ENCODE measurements at places on chromosomes 7 and 10.

GRCh38 chr10:81216949-81217348 is 658.0 kb upstream of the NRG3 start:
- no peak for DNase-seq

- DNase-seq = no peak
These were observed 251.8 kb downstream of the CRPPA start for GRCh38 chr7:16169537-16169936.

- DNase-seq = no peak
These were observed 72.0 kb downstream of the SCRN1 start for GRCh38 chr7:29917641-29918040.

DNA sequence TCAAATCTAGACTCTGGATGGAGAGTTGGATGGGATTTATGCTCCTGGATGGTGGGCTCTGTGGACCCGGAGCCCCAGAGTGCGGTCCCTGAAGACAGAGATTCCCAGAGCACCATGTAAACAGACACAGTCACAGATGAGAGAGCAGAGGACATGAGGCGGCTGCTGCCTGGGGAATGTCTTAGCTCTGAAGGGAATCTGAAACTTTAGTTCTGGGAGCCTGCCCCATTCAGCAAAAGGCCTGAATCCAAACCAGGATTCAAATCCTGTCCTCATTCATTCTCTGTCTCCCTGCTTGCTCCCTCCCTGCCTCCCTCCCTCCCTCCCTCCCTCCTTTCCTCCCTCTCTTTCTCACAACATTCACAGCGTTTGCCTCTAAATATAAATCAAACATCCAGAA is 49.5 kb upstream of the CALD1 start:
- DNase-seq = no peak

DNA sequence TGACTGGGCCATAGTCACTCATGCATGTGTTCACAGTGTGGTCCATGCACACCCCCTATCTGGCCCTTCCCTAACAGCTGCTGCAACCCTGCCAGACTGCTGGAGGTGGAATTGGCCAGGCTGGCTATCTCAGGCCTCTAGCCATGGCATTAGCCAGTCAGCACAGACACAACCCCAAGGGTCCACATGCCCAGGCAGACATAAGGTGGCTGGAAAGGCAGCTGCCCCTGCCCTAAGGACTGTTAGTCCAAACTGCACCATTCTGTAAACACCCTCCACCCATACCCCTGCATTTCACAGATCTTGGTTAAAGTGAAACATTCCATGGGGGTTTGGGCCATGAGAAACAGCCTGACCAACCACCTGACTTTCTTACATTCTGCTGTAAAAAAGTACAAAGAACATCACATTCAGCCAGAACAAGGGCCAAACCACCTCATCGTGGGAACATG is 137.4 kb upstream of the KCNMA1 start:
- DNase-seq = no peak

DNA sequence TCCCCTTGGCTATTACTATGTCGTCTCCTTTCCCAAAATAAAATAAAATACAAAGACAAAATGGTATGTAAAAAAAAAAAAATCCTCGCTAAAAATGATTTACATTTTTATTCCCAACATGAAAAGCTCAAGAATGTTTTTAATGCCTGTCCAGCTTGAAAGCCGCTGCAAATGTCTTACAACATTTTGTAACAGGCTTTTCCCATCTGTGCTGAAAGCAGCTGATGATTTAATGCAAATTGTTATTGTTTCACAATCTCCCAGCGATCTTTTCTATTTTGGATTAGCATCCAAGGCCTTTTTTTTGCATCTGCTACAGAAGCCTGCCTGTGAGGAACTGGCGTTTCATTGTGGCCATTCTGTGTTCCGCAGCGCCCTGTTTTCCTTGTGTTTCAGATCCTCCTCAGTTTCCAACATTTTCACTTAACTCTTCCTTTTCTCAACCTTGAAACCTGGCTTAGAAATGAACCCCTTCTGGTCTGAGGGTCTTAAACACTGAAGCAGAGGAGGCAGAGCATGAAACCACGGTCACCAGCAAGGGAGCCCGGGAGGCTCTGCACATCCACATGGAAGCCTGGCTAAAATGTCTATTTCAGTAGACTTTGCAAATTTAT is 712.1 kb downstream of the PARD3 start:
- no peak for DNase-seq

- DNase-seq = no peak
These were observed 129.3 kb downstream of the GFRA1 start for GRCh38 chr10:116143673-116144222.

DNA sequence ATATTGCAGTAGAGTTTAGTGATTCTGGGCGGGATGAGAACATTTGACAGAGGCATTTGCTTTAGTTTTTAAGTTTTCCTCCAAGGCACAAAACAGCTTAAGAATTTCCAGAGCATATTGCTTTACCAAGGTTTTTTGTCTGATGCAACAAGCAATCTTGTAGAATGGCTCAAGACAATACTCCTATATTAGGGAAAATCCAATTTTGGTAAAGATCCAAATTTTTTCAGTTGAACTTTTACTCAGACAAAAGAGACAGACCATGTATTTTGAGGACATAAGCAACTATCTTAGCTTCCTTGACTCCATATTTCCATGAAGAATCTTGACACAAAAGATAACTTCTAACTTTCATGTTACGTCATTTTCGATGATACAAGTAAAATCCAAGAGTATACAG is 92.3 kb upstream of the NANOS1 start:
- DNase-seq = no peak

- no peak for DNase-seq
These were observed 4.5 kb upstream of the LRMDA start for GRCh38 chr10:75426880-75427279.

GRCh38 chr10:43699516-43699915 is 50.8 kb upstream of the ZNF32 start:
- no peak for DNase-seq

- no peak for DNase-seq
These were observed 145.7 kb downstream of the RNLS start for GRCh38 chr10:88437411-88437810.

- DNase-seq = no peak
These were observed 89.8 kb downstream of the RAB11FIP2 start for GRCh38 chr10:117956972-117957371.
